ENCODE measurements at places on chromosomes 6 and 20. TPM values are rescaled to one million over a fixed set of nuclear protein-coding genes. Genes with fewer than 3 reads are reported as not detected.
A peak's percentile ranks its signal among the peaks of the same experiment; 100 is the strongest.

DNA sequence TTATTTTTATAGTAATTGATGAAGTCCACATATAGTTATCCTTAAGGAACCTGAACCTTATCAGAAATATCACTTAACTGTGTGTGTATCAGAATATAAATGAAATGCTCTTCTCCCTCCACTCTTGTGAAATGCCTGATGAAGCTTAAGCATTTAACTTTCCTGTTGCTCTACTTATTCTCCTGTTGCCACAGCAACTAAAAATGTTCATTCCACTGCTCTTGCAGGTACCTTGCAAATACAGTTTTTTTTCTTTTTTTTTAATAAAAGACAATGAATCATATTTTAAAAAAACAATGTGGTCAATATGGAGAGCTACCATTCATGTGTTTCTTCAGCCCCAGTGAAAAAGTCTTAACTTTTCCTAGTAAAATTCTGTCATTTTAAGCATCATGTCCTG lies 210.3 kb downstream of the RFPL4B start:
- no peaks in the 10 kb centered on the region for H3K36me3 ChIP-seq
- H3K27ac ChIP-seq: no peak overlapping the region
- no peak for DNase-seq
- H3K4me3 ChIP-seq: no peak overlapping the region
- no peaks in the 10 kb centered on the region for H3K27me3 ChIP-seq
- no peaks in the 10 kb centered on the region for H3K4me1 ChIP-seq

GRCh38 chr6:165769401-165769800 lies 106.4 kb upstream of the PDE10A start:
- H3K4me1 ChIP-seq: no peaks in the 10 kb centered on the region
- no peak for DNase-seq
- no peaks in the 10 kb centered on the region for H3K36me3 ChIP-seq
- H3K27ac ChIP-seq: no peak overlapping the region
- peaks cover 7% of the 10 kb centered on the region for H3K27me3 ChIP-seq

GRCh38 chr20:64038565-64039292 lies 2.7 kb downstream of the C20orf204 start:
- peaks cover 61% of the 10 kb centered on the region for H3K27me3 ChIP-seq
- H3K36me3 ChIP-seq: no peaks in the 10 kb centered on the region
- H3K4me3 ChIP-seq: peak overlapping the region; percentile 79
- DNase-seq: peak; percentile 88
- H3K4me1 ChIP-seq: peaks cover 39% of the 10 kb centered on the region

DNA sequence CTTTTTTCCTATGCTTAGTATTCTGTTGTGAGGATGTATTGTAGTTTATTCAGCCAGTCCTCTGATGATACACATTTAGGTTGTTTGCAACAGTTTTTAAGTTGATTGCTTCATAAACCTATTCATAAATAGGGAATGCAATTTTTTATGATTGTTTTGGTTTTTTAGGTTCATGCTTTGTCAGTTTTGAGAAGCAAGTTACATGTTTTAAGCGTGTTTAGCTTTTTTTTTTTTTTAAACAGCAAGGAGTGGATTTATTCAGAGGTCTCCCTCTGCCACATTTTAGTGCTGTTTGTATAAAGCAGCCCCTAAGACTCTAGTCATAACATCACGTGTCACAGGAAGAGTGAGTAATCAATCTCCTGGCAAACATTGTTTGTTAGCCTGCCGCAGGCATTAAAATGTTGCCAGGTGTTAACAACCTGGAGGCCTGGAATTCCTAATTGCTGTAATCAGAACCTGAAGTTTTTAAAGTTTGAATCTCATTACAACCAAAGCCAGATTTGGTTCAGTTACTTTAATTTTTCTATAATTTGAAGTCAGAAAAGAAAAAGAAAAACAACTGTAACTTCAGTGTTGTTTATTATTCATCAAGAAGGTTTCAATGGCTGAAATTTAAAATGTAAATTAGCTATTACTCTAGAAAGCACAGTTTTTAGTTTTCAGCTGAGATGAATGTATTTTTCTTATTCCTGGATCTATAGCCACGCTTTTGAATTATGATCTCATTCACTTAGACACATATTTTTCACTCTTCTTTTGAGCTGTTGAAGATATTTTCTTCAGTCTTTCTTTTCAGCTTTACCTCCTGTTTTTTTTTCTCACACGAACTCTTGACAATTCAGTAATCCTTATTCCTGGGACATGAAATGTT lies 59.2 kb downstream of the KCNS1 start:
- peak overlapping the region; percentile 86 for H3K27ac ChIP-seq
- peak; percentile 75 for DNase-seq
- H3K4me1 ChIP-seq: peaks cover 25% of the 10 kb centered on the region
- no peaks in the 10 kb centered on the region for H3K36me3 ChIP-seq
- H3K4me3 ChIP-seq: no peak overlapping the region

DNA sequence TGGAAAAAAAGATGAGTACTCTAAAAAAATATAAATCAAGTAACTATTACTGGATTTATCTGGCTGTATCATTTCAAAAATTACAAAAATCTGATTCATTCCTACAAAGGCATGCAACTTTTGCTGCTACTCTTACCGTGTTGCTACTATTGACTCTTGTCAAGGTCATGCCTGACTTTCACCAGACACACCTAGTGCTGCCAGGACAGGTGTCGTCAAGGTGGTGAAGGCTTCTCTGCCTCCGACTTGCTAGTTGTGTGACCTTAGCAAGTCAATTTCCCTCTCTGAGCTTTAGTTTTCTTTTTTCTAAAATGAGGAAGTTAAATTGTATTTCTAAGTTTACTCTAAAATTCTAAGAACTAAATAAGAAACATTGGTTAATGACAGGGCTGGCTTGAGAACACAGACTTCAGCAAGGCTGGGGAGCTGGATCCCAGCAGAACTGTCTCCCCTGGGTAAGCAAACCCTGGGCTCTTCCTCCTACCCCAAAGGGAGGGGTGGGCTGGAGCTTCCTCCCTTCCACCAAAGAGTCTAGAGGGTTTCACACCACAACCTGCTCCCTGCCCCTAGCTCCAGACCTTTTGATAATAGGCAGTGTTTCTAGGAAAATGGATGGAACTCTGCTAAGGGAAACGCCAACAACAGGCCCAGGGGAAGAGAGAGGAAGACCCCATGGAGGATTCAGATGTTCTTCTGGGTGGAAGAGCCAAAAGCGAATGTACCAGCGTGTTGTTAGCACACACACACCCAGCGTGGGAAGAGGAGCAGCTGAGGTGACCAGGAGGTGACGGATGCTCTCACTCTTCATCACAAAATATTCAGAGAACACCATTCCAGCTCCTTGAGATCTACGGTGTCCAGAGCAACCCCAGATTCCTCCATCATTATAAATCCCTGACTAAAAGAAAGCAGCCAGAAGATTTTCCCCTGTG lies 47.9 kb upstream of the CITED2 start:
- no peaks in the 10 kb centered on the region for H3K27me3 ChIP-seq
- no peaks in the 10 kb centered on the region for H3K36me3 ChIP-seq
- no peak overlapping the region for H3K4me3 ChIP-seq
- H3K27ac ChIP-seq: no peak overlapping the region
- H3K4me1 ChIP-seq: peaks cover 11% of the 10 kb centered on the region

DNA sequence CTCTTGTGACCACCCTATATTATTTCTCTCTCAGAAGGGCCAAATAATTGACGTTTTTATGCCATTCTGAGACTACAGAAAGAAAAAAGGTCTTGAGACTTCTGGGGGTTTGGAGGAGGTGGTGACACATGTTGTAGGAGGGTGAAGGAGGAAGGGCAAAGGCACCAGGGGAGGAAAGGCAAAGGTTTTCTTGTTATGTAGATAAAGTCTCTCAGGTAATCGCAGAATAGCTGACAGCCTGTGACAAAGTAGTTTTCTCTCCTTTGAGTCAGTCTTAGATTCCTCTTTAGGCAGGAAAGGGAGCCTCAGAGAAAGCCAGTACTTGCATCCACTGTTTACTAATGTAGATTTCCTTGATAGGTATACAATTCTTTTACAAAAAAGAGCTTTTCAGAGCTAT lies 23.6 kb downstream of the OR2B2 start:
- peak overlapping the region; percentile 99 for H3K27ac ChIP-seq
- peak; percentile 79 for DNase-seq
- H3K27me3 ChIP-seq: no peaks in the 10 kb centered on the region
- H3K4me1 ChIP-seq: peaks cover 35% of the 10 kb centered on the region

- H3K4me3 ChIP-seq: peak overlapping the region; percentile 99
- H3K27me3 ChIP-seq: no peaks in the 10 kb centered on the region
- H3K27ac ChIP-seq: peak overlapping the region; percentile 96
These were observed 627 bp downstream of the RPS18 start for GRCh38 chr6:33272275-33273128.

- no peak overlapping the region for H3K4me3 ChIP-seq
- H3K27me3 ChIP-seq: no peaks in the 10 kb centered on the region
- H3K27ac ChIP-seq: no peak overlapping the region
- peak; percentile 73 for DNase-seq
These were observed 71.9 kb upstream of the CNR1 start for GRCh38 chr6:88238065-88238464.

DNA sequence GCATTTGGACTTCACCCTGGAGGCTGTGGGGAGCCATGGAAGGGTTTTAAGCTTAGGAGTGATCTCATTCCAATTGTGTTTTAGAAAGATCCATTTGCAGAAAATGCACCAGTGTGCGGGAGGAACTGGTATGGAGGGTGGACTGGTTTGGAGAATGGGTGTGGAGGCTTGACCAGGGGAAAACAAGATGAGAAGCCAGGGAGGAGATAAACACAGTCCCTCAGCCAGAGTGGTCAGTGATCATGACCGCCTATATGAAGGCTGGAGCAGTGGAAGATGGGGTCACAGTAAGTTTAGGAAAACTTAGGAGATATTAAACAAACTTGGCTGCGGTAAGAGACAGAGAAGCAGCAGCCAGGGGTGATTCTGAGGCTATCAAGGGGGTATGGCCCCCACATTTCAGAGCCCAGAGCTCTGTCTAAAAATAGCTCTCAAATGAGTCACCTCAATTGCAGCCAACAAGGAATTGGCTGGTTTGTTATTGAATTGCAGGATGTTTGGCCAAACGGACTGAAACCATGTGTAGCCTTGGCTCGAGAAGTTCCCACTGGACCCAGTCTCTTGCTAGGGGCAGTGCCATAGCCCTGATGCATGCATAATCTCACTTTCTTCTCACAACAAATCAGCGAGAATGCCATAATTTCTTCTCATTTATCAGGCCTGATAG lies 159.9 kb upstream of the TOP1 start:
- 0 out of 2 replicates have a peak, but pooled peaks cover 8% of the 10 kb centered on the region for H3K4me1 ChIP-seq
- no peaks in the 10 kb centered on the region for H3K36me3 ChIP-seq
- H3K4me3 ChIP-seq: no peak overlapping the region
- no peak overlapping the region for H3K27ac ChIP-seq
- no peak for DNase-seq
- H3K27me3 ChIP-seq: no peaks in the 10 kb centered on the region

- no peak overlapping the region for H3K27ac ChIP-seq
- no peak overlapping the region for H3K4me3 ChIP-seq
- no peak for DNase-seq
These were observed 270.6 kb downstream of the FARS2 start for GRCh38 chr6:5531853-5532375.

DNA sequence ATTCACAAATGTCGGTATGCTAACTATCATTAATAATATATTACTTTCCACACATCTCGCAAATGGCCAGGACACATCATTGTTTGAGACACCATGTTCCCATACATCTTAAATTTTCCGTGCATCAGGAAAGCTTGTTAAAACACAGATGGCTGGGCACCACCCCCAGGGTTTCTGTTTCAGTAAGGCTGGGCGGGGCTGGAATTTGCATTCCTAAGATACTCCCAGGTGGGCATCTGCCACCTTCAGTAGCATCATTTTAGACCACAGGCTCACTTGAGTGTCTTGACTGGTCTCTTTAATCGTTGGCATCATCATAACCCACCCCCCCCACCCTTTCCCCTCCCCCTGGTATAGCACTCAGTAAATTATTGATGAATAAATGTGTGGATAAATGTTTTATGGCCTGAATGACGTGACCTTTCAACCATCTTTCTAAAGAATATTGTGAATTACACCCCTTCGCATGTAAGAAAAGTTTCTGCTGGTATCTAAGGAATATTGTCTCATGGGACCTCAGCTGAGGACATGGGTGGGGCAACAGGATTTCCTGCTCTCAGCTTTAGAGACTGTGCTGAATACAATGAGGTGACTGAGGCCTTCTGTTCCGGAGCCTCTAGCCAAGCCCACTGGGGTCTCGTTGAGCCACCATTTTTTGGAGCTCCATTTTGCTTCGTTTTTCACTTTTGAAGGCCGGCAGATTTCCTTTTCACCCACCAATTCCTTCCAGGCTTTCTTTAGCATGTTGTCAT lies 124.1 kb upstream of the NEDD9 start:
- no peaks in the 10 kb centered on the region for H3K4me1 ChIP-seq
- no peaks in the 10 kb centered on the region for H3K27me3 ChIP-seq
- H3K36me3 ChIP-seq: no peaks in the 10 kb centered on the region
- DNase-seq: no peak

DNA sequence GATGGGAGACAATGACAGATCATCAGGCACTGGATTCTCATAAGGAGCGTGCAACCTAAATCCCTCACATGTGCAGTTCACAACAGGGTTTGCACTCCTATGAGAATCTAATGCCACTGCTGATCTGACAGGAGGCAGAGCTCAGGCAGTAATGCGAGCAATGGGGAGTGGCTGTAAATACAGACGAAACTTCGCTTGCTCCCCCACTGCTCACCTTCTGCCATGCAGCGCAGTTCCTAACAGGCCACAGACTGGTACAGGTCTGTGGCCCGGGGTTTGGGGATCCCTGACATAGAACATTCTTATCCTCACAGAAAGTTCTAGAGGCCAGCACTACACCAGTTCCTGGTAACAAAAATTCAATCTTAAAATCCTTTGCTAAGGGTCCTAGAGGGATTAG lies 23.2 kb downstream of the RRAGD start:
- no peak overlapping the region for H3K27ac ChIP-seq
- H3K36me3 ChIP-seq: no peaks in the 10 kb centered on the region
- H3K4me1 ChIP-seq: no peaks in the 10 kb centered on the region
- no peak for DNase-seq

DNA sequence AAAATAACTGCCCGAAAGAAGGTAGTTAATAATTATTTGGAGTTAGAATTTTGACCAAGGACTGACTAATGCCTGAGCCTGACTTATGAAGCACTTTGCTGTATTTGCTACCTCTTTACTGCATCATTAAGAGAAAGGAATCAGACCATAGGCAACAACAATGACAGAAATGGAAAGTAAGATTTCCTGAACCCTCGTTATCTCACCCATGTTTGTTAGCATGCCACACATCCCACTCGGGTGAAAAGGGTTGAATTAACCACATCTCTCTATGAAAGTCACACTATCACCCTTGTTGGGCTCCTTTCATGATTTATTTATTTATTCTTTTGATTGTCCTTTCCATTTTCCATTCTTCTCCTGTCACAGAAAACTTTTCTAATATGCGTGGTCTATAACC lies 59.6 kb downstream of the OLIG3 start:
- no peak for DNase-seq
- H3K4me3 ChIP-seq: no peak overlapping the region
- H3K4me1 ChIP-seq: no peaks in the 10 kb centered on the region
- no peaks in the 10 kb centered on the region for H3K36me3 ChIP-seq
- no peak overlapping the region for H3K27ac ChIP-seq
- H3K27me3 ChIP-seq: no peaks in the 10 kb centered on the region

Gene LRRN4
- polyA plus RNA-seq: 0.21 TPM

Gene BANF2
- polyA plus RNA-seq: not detected

Gene TGM3
- polyA plus RNA-seq: 0.08 TPM

Gene FGD2
- 0.13 TPM for polyA plus RNA-seq

Gene FAM83C
- polyA plus RNA-seq: not detected

Gene SDCBP2
- polyA plus RNA-seq: 3.2 TPM
